ENCODE measurements at places on chromosomes 3 and 15.

DNA sequence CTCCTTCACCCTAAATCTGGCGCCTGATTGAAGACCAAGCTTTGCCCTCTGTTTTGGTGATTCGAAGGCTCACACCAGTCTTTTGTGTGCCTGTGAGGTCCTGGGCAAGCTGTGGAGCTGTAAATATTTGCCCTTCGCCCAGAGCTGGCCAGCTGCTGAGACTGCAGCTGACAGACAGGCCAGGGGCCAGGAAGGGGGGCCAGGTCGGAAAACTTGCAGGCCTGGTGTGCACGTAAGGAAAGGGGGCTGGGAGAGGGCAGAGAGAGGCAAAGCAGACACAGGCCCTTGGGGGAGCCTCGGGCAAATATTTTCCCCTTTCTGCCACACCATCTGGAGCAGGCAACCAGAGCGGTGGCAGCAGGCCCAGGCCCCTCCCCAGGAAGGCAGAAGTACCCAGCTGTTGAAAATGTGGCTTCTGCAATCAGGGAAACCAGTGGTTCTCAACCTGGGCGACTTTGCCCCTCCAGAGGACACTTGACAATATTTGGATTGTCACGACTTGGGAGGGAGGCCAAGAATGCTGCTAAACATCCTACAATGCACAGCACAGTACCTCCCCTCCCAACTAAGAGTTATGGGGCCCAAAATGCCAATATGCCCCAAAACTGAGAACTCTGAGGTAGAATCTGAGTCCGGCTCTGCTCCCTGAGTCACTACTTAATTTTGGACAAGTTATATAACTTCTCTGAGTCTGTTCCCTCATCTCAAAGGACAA lies 2.5 kb downstream of the PDZRN3 start:
- no peak for DNase-seq

DNA sequence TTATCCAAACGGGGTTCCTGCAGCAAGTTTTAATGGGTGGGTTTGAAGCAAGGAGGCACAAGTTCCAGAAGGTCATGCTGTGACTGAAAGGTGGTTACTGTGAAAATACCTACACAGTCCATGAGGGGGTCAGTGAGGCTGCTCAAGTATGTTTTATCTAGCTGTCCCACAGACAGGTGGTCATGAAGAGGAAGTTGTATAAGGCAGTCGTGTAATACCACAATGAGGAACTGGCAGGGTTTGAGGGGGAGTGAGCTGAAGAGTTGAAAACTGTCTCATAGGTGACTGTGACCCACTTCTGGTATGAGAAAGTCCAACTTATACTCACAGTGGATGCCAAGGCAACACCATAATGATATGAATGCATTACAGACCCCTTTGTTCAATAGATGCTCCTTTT lies 856.8 kb downstream of the OTOL1 start:
- DNase-seq: no peak

DNA sequence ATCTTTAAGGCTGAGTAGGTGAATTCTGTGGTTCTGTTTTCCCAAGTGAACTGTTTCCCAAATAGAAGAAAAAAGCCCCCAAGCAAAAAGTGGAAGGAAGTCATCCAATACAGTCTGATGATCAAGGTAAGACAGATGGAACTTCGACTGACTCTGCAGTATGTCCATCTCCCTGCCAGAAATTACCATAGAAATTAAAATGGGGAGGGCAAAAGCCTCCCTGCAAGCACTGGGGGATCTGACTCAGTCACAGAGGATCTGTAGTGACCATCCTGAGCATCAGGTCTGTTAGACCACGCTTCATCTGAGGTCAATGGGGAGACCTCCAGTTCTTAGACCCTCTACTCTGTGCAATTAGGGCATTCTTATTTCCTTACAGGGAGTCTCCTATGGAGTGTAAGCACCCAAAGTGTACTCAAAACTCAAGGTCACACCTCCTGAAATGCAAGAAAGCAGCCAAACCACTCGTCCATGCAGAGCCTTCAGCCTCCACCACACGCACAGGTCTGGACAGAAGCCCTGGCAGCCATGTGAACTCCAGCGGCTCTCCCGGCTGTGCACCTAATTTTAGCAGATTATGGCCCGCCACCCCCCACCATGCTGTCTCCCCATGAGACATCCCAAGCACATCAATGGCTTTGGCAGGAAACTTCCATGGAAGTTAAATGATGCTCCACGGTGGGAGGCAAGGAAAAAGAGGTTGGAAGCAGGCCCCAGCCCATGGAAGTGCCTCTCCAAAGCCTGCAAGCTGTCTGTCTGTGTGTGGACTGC lies 348.7 kb downstream of the NTRK3 start:
- DNase-seq: no peak

DNA sequence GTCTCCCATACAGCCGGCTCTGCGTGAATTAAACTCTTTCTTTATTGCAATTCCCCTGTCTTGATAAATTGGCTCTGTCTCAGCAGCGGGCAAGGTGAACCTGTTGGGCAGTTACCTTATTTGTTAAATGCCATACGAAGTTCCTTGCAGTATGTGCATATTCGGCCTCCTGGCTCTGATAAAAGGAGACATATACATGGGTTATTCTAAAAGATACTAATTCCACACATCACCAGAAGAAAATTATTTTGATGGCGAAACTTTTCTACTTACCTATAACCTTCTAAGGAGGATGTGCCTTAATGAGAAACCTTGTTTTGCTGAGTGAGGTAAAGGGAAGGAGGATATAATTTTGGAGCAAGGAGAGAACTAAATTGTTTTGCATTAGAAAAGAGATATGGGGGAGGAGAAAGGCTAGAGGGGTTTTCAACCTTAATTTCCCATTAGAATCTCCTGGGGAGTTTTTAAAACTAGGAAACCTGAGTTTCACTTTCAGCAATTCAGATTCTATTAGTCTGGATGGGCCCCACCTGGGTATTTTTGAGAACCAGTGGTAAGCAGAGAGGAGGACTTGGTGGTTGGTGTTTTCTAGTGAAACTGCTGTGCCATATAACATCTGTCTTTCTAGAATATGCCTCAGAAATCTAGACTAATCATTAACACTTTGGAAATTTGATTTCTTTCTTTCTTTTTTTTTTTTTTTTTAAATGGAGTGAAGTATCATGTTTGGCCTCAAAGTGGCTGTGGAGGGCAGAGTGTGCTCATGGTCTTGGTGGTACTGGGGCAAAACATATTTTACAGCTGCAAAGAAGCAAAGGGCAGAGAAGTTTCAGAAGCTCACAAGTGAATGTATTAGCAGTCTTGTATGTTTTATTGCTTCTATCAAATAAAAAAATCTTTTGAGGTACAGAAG lies 23.0 kb downstream of the NANOGP8 start:
- DNase-seq: no peak

DNA sequence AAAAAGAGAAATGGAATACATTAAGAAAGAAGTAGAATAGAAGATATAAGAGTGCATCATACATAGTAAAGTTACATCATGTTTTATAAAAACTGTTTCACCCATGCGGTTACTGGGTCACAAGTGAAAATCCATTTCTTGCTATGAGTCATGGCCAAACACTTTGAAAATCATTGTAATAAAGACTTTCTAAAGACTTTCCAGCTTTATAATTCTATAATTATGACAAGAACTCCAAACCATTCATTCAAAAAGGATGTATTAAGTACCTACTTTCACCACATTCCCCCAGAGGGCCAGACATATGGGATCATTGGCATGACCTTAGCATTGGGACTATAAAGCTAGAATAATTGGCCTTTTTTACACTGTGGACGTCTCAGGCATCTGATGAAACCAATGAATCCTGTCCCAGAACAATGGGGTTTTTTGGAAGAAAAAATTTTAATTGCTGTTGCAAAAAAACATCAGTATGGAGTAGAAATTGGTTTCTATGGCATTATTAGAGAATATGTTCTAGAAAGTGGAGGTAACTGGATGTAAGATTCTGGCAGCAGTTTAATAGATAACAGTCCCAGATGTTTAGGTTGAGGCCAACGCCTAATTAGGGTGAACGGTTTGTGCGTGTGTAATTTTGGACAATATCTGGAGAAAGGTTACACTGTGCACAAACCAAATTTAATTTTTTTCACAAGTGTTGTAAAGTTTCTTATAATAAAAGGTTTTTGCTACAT lies 3.3 kb upstream of the SKIC8 start:
- DNase-seq: no peak

Measured in activated B cell treated with CpG ODN at 0.5 μM for 24 hours (primary cell).